Stimulated activated naive CD4-positive, alpha-beta T cell treated with Interleukin-2 at 50 U/mL for 16 hours (primary cell): ENCODE measurements at places on chromosomes 3 and 15.

- DNase-seq: no peak
Measured at GRCh38 chr15:25883463-25884259, 20.5 kb upstream of the ATP10A start.

DNA sequence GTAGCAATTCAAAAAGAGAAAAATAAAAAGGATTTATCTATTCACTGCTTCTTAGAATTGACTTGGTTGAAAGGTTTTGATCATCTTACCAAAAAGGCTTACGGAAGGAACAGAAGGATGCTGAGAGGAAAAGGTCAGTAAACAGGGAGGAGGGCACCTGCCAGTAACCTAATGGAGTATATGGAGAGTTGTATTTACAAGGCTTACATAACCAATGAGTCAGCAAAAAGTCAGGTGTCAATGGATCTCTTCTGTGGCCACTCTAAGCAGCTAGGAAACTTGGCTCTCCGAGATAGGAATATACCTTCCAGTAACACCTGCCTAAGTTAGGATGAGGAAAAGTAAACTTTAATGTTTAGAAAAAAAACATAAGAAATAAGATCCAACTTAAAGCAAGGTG is 80.5 kb upstream of the PLXND1 start:
- no peak for DNase-seq

DNA sequence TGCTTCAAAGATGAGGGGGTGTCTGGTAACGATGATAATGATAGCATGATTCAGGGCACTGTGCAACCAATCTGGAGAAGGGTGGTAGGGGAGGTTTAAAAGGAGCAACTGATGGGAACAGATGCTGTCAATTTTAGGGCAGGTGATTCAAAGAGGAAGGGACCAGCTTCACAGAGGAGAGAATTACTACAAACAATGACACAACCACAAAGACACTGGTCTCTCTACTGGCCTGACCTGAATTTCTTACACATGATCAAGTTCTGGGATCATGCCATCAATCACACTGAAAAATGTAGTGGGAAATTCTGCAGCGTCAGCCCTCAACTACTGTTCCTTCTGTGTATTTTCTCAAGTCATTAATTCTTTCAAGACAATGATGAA is 2.6 kb upstream of the CDV3 start:
- no peak for DNase-seq

- no peak for DNase-seq
Measured at GRCh38 chr3:152786977-152787681, 47.8 kb upstream of the P2RY1 start.

DNA sequence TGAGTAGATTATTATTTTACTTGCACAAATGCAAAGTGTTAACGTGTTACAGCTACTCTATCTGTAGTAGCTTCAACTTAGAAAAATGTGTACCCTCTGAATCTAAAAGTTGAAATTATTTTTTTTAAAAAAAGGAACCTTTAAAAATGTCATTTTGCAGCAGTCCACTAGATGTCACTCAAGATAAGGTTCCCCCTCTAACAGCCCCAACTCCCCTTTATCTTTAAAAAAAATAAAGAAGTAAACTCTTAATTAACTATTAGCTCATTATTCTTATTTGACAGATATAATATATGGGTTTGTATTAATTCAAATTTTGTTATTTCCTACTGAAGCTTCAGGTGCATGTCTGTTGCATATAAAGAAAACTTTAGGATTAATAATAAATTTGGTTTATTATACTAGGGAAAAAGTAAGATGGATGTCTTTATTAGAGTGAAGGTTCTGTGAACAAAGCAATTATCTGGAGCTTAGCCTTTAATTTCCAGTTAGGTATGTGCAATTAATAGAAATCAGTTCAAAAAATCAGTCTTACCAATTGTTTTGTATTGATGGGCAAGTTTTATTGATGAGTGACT is 288.5 kb downstream of the VGLL3 start:
- DNase-seq: no peak

DNA sequence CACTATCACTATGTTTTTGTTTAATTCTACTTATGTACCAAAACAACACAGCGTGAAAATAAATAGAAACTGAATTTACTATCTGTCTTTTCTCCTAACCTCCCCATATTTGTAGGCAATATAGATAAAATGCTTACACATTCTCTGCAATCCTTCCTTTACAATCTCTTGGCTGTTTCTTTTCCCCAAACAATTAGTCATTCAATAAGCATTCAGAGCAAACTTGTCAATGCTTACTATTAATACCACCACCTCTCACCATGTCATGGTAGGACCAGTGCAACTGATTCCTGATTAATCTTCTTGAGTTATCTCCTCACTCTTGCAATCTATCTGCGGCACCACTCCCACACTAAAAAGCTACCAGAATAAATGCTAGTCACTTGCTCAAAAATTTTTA is 74.0 kb upstream of the TTBK2 start:
- DNase-seq: no peak

DNA sequence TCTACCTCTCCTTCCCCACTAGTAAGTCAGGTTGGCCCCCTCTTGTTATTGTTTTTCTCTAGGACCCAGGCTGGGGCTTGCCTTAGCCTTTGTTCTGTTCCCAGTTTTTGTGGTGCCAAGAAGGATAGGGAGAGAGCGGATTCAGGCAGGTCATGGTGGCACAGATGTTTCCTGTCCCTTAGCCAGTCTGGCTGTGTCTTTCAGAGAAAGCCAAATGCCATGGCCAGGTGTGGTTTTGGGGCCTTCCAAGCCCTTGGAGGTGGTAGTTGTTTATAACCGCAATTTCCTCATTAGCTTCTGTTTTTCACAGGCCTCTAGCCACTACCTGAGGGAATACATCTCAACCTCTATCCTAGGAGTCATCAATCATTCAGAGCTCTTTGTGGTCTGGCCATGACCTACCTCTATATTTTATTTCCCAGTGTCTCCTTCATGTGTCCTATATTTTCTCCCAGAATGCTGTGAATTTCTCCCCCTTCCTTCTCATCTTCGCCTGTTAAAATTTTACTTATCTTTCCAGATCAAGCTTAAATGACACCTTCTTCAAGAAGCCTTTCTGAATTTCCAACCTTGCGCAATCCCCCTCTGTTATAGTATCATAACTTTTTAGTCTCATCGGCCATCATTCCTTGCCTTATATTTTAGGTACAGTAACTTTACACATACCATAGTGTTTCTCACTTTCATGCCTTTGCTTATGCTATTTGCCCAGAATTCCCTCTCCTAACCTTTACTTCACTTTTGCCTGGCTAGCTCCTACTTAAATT is 38.2 kb downstream of the TIMP4 start:
- DNase-seq: no peak

GRCh38 chr3:129606636-129607390 is at the start of gene PLXND1:
Gene PLXND1, minus strand, starts transcription at chr3:129606676. Its CDS starts 37 bp downstream, at chr3:129606639.
- peak; percentile 46 for DNase-seq

GRCh38 chr15:52158084-52158765 is 33.0 kb downstream of the GNB5 start:
- DNase-seq: no peak

DNA sequence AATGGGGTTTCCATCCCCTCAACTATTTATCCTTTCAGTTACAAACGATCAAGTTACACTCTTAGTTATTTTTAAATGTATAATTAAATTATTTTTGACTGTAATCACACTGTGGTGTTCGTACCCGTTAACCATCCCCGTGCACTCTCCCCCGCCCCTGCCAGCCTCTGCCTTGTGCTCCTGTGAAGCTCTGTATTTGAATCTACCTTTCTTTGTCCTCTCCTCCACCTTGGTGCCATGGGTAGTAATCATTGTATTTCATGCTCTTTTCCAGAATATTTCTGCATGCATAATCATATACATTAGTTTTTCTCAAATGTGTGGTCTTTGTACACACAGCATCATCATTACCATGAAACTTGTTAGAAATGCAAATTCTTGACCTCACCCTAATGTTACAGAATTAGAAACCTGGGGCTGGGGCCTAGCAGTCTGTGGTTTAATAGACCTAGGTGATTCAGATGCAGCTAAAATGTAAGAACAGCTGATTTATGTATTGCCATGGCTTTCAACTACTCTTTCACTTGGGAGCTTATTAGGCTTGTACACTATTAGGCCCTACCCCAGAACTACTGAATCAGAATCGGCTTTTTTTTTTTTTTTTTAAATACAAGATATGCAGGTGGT is 91.5 kb downstream of the STT3B start:
- no peak for DNase-seq

- DNase-seq: no peak
Measured at GRCh38 chr3:105254154-105254553, 112.6 kb upstream of the ALCAM start.

GRCh38 chr3:108131475-108132134 is 40.8 kb upstream of the CD47 start:
- no peak for DNase-seq

DNA sequence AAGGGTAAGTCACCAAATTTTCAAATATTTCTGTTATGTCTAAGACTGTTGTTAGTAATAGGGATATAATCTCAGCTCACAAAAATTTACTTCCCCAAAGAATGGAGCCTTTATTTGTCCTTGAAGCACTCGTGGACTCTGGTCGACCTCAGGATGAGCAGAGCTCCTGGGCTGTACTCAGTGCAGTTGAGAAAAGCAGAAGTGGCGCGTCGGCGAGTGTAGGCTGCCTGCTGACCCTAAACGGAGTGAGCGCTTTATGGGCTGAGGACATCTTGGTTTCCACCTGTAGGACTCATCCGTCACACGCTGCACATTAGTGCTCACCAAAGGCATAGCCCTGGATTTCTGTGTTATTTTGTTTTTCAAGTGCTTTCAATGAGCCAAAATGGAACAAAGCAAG is 11.0 kb downstream of the GABRA5 start:
- no peak for DNase-seq

GRCh38 chr3:146313746-146314111 is 62.8 kb upstream of the PLSCR4 start:
- DNase-seq: no peak

DNA sequence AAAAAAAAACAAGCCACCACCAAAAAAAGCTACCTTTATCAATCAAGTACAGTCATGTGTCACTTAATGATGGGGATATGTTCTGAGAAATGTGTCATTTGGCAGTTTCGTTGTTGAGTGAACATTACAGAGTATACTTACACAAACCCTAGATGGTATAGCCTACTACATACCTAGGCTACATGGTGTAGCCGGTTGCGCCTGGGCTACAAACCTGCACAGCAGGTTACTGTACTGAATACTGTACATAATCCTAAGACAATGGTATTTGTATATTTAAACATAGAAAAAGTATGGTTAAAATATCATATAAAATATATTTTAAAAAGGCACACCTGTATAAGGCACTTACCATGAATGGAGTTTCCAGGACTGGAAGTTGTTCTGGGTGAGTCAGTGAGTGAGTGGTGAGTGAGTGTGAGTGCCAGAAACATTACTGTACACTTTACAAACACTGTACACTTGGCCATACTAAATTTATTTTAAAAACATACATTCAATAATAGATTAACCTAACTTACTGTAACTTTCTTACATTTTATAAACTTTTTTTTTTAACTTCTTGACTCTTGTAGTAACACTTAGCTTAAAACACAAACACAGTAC is 25.9 kb upstream of the JMJD7 start:
- no peak for DNase-seq

GRCh38 chr3:122915300-122916055 is 112.1 kb downstream of the SEMA5B start:
- DNase-seq: no peak

GRCh38 chr3:195032106-195032759 is 238.7 kb downstream of the XXYLT1 start:
- no peak for DNase-seq

DNA sequence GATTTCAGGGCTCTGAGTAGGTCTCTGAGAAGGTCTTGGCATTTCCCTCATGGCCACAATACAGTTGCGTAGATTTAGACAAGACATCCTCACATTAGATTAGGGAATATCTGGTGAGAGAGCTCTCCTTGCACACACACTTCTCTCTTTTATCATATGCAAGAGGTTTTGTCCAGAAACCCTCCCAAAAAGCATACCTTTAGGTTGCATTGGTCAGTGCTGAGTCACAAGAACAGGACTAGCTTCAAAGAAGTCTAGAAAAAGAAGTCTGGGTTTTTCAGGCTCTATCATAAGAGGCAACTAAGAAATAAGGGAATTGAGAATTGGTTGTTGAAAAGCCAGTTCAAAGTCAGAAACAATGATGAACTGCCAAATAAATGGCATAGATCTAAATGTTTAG is 40.1 kb upstream of the MITF start:
- DNase-seq: no peak

DNA sequence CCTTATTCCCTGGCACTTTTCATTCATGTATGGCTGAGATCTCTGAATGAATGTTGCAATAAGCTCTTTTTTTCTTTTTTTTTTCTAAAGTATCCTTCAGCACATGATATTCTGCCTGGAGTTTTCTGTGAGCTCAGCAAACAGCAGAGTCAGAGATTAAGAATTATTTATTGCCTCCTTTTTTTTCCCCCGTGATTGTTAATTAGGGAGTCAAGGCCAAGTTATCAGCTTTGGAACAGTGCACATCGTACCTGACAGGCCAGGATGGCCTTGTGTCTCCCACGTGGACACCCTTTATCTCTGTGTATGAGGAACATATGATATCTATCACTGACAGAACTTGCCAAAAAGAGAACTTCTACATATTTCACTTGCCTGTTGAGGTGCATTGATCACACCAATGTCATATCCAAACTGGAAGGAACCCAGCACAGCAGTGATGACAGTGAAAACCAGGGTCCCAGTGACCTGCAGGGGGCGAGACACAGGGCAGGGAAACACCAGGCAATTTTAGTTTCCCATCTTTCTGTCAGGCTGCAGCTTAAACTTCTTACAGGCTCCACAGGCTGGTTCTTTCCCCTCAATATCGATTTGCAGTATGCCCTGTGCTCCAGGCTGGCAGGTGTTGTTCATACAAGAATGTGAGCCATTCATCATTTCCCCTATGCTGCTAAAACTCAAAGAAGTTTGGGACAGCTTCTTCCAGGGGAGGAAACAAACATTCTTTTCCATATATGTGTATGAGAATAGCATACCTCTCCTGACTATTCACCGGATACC is 8.2 kb downstream of the SLC2A2 start:
- DNase-seq: no peak

GRCh38 chr3:37291275-37291700 is 116.9 kb upstream of the LRRFIP2 start:
- DNase-seq: no peak

DNA sequence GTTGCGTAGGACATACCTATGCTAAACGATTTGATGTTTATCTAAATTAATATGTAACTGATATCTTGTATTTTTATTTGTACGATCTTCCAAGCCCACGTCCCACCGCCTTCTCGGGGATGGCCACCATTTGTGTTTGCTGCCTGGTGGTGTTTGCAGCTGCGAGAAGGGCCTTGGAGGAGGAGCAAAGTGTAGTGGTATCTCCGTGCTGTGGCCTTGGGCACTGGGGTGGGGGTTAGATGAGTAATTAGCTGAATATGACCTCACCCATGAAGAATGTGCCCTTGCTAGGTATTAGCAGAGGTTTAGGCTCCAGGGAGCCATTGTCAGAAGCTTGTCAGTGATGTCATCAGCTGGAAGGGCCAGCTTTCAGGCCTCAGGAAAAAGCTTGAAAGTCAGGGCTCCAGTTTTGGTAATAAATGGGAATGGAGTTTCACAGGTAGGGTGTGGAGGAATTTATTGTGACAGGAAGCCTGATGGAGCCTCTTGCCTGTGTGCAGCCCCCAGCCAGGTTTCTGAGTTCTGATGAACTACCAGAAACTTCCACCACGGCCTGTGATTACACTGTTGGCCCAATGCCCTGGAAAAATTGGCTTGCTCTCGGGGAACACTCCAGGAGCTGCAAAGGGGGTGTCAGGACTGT is 41.0 kb downstream of the FLNB start:
- DNase-seq: no peak

GRCh38 chr3:112778353-112778948 is 68.2 kb downstream of the CD200R1L start:
- no peak for DNase-seq
